ENCODE measurements at places on chromosomes 6 and 20.

GRCh38 chr6:6123803-6124202 lies 117.1 kb upstream of the NRN1 start:
- DNase-seq, result no peak

- DNase-seq, result no peak
Measured at GRCh38 chr20:17295991-17296390, 69.2 kb downstream of the PCSK2 start.

DNA sequence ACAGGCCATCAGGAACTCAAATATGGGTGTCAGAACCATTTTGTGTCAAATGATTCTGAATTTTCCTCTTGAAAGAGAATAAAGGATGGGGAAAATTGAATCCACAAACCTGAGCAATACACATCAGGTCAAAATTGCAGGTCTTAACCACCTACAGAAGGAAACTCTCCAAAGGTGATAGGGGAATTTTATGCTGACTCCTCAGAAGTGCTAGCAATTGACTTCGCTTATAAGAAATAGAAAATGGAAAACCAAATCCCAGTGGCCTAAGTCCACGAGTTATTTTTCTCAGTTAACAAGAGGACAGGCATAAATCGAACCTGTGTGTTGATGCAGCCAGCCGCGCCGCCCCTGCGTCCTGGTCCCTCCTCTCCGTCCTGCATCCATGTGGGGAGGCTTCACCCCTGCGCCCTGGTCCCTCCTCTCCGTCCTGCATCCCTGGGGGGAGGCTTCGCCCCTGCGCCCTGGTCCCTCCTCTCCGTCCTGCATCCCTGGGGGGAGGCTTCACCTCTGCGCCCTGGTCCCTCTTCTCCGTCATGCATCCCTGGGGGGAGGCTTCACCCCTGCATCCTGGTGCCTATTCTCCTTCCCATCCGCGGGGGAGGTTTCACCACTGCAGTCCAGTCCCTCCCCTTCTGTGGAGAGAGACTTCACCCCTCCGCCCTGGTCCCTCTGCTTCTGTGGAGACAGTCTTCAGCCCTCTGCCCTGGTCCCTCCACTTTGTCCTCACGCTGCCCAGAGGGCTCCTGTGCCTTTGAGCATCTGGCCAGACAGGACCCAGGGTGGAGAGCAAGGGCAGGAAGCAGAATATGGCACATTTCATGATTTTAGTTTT lies 230.3 kb downstream of the SMOC2 start:
- DNase-seq, result no peak

DNA sequence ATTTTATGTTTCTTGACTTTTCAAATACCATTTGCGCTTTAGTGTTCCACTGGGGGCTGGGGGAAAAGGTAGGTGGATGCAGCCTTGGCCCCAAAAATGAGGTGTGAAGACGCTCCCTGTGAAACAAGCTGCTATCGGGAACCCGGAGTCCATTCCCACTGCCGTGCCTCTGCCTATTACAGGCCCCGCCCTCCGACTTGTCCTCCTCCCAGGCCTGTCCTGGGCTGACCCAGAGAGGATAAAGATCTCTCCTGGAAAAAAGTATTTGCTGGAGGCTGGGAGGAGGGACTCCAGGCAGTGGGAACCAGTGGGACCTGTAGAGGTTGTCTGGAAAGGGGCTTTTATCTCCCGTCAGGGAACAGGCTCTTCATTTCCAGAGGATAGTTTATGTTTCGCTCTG lies 215.0 kb downstream of the SLC24A3 start:
- no peak for DNase-seq

DNA sequence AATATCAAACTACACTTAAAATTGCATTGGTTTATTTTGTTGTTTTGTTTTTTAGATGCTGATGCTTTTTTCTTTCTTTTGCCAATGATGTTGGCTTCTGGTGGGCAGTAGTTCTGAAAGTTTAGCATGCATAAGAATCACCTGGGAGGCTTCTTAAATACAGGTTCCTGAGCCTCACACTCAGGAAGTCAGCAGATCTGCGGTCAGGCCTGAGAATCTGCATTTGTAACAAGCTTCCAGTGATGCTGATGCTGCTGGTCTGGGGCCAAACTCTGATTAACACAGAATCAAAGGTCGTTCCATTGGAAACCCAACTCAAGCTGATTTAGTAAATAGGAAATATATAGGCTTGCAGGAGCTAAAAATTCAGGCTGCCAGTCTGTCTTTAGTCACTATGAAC lies 412.9 kb upstream of the SPTLC3 start:
- no peak for DNase-seq

- DNase-seq, result no peak
Measured at GRCh38 chr20:48786951-48787705, 40.7 kb downstream of the PREX1 start.

GRCh38 chr20:50528804-50529351 lies 18.7 kb downstream of the PTPN1 start:
- DNase-seq, result no peak

DNA sequence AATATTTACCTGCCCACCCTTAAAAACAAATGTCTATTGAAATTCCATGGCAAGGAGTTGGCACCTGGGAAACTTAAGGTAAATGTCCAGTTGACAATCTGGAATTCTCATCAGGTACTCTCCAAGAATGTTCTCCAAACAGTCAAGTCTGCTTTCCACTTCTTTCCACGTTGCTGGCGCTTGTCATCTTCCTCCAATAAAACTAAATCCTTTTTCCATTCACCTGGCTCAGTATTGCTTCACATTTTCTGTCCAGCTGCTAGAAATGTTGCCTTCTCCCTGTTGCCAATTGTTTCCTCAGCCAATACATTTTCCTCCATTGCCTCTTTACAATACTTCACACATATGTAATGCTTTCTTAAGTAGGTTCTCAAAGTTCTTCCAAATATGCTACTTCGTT lies 1288.1 kb upstream of the MAP3K7 start:
- no peak for DNase-seq

DNA sequence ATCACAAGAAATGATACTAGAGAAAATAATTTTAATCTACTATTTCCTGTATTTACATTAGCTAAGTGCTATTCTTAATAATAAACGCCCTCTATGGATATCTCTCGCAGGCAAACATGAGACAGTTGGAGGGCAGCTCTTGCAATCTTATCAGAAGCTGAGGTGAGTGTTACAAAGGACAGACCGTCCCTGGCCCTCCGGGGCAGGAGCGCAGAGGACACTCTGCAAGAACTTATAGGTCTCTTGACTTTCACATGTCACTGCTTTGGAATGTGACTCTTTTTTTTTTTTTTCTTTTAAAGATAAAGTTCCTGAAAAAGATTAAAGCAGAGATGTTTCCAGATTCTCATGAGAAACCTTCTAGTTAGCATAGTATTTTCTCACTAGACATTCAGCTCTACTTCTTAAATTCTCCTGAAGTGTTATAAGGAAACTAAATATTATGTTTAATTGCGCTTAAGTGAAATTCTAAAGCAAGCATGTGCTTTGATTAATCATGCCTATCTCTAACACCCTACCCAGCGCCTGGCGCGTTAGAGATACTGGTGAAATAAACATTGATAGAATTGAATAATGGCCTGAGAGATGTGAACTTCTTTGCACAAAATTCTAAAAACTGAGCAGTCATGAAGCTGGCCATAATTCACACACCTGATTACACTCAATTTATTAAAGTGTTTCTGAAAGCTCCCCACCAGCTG lies 57.4 kb downstream of the SYTL3 start:
- no peak for DNase-seq

DNA sequence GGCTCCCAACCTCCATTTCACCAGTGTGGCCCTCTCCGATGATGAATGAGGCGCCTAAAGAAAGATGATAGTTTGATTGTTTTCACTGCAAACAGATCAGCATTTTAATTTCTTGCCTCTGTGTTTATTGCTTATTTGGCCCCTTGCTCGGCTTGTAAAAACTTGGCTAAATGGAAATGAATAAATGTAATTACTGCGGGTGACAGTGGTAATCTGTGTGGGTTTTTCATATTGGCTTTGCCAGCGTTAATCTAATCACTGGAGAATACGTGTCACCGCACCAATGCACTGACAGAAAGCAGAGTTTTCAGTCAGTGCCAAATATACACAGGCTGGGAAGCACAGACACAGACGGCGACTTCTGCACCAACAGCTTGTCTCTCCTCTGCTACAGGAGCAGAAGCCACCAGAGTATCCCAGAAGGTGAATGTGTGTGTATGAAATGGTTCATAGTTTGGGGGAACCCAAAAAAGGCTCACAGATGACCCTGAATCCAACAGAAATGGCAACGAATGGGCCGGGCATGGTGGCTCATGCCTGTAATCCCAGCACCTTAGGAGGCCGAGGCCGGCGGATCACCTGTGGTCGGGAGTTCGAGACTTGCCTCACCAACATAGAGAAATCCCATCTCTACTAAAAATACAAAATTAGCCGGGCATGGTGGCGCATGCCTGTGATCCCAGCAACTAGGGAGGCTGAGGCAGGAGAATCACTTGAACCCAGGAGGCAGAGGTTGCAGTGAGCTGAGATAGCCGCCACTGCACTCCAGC lies 534.0 kb downstream of the PKHD1 start:
- DNase-seq, result no peak

GRCh38 chr6:143732536-143732935 lies 54.8 kb downstream of the PHACTR2 start:
- no peak for DNase-seq

Data from cortex of kidney (tissue), 1 donor.